ENCODE measurements at places on chromosomes 16 and 17.

DNA sequence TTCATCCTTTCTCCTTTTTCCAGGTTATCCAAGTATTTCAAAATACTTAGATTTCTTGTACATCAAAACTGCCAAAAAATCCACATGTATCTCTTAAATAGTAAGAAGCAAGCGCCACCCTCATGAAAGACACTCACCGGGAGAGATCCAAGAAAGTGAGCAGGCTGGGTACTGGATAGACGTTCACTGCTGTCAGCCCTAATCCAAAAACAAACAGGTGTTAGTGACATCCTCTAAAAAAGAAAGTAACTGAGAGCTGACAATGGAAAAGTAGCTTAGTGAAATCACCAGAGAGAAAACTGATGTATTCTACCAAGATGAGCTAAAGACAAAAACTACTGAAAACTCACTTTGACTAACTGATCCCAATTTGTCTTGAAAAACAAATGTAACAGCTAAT, 46.1 kb downstream of the MARVELD3 start:
- no peak for DNase-seq

GRCh38 chr16:62700426-62701294, 664.4 kb upstream of the CDH8 start:
- no peak for DNase-seq

DNA sequence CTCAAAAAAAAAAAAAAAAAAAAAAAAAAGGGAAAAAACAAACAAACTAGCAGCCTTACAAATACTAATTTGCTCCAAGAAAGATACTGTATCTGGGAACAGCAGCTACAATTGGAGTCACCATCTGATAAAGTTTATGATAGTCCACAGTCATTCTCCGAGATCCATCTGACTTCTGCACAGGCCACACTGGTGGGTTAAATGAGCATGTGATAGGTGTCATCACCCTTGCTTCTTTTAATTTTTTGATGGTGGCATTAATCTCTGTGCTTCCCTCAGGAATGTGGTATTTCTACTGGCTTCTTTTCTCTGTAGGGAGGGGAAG, 49.6 kb downstream of the BCL7C start:
- no peak for DNase-seq

DNA sequence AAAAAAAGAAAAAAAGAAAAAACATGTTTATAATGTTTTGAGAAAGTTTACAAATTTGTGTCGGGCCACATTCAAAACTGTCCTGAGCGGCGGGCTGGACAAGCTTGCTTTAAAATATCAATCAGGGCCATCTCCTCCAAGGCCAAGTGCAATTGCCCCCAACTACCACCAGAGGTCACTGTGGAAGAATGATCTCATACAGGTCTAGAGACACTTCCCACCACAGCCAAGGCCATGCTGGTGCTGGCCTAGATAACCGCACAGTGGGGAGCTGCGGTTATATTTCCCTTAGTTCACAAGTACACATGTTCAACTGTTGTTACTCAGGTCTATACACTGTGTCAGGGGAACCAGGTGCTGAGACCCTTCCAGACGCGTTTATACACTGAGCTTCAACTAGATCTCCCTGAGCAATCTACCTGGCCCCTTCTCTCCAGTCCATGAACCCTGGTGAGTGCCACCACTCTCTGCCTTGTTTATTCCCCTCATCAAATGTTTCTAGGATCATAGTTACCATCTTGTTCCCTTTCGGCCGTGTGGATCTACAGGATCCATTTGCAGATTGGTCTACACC, 83.8 kb upstream of the CCL2 start:
- peak; percentile 54 for DNase-seq

DNA sequence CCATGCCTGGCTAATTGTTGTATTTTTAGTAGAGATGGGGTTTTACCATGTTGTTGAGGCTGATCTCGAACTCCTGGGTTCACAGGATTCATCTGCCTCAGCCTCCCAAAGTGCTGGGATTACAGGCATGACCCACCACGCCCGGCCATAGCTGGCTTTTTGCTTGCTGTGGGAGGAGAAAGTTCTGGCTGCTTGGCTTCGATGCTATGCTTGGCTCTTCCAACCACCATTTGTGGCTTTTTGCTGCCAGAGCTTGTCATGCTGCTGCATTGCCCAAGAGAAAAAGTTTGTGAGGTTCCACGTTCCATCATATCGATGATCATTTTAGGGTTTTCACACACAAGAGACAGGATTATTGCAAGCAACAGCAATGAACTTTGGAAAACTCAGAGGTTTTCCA, 16.2 kb downstream of the BMERB1 start:
- no peak for DNase-seq

DNA sequence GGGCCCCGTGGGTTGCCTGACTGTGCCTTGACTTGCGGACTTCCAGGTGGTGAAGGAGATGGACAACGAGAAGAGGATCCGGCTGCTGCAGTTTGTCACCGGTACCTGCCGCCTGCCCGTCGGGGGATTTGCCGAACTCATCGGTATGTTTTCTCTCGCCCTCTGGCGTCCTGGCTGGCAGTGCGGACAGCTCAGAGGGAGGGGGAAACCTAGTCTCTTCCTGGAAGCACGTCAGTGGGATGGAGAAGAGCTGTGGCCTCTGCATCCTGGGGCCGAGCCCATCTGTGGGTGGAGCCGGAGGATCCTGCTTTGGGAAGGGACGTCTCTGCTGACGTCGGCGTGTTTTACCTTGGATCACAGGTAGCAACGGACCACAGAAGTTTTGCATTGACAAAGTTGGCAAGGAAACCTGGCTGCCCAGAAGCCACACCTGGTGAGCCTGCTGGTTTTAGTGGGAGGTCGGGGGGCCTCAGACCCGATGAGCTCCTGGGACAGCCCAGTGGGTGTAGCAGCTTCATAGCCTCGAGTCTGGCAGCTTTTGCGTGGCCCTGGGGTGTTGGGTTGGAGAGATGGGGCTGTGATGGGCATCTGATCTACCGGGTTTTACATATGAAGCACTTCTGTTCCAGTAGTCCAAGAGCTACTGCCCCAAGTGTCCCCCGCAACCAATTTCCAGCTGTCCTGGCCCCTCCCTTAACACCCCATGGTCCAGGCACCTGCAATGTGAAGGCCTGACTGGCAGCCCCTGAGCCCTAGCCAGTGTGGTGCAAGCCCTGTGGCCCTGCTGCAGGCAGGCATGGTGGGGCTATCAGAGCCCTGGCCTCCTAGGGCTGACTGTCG, 11.9 kb upstream of the CLEC18A start:
- DNase-seq = no peak

- DNase-seq = no peak
These were observed 14.3 kb downstream of the MBTD1 start for GRCh38 chr17:51245535-51245934.

GRCh38 chr16:79847101-79847500, 246.6 kb upstream of the MAF start:
- no peak for DNase-seq

DNA sequence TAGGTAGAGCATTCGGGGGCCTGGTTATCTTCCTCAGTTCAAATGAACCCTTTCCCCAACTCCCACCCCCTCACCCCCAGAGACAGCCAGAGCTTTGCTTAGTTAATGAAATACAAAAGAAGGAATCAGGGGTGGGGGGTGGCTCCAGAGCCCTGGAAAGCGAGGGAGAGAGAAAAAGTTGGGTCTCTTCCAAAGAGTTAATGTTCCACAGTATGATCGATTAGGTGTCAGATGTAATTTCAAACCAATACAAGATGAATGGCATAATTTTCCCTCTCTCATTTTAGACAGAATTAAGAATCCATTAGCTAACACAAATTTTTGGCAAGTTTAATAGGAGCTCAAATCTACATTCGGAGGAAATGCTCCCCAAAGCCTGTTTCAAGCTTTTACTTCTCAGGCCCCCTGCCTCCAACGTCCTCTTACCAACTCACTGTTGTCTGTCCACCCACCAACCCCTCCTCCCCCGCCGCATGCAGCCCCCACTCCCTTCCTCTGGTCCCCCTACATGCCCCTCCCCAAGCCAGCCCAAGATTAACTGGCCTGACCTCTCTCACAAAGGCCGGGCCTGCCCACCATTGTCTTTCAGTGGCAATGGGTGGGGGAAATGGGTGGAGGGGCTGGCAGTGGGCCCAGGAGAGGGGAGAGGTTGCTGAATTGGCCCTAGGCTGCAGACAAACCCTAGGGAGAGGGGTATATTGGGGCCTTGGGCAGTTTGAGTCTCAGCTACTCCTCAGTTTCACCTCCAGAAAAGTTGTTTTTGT, 28.2 kb downstream of the NEUROD2 start:
- peak; percentile 45 for DNase-seq

- DNase-seq = no peak
These were observed 3.6 kb downstream of the NRN1L start for GRCh38 chr16:67888331-67888730.

GRCh38 chr16:72637306-72637705, 410.6 kb downstream of the ZFHX3 start:
- DNase-seq = no peak

DNA sequence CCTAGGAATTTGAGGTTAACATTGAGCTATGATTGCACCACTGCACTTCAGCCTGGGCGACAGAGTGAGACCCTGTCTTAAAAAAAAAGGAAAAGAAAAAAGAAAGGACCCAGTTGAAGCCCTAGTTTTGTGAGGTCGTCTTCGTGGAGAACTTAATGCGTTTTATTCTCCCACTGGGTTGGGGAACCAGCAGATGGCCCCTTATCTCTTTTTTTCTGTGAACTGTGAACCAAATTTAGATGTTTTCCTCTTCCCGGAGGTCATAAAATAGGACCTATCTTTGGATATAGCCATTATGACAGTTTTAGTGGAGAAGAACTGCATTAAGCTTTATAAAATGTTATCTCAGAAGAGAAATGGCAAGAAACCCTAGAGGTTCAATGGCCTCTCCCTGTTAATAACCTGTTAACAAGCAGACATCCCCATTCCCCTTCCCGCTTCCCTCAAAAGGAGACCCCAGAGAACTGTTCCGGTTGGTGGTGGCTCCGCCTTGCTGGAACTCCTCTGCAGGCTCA, 23.5 kb downstream of the KIAA0513 start:
- no peak for DNase-seq

DNA sequence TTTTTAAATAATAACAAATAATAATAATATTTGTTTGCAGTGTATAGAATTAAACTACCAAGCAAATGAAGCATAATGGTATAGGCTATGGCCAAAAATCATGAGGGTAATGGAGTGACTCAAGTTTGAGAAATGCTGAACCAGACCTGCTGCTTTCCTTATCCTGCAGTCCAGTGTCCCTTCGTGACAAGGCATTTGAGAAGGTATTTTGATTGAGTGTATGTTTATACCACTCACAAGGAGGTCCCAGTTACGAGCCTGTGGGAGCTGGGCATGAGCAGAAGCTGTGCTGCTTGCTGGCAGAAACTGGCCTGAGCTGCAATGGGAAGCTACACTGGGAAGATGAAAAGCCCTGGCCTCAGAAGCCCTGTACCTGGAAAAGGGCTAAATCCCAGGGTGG, 50.3 kb downstream of the GNAO1 start:
- DNase-seq = no peak

GRCh38 chr17:31433811-31434726, 42.6 kb downstream of the RAB11FIP4 start:
- DNase-seq = no peak

DNA sequence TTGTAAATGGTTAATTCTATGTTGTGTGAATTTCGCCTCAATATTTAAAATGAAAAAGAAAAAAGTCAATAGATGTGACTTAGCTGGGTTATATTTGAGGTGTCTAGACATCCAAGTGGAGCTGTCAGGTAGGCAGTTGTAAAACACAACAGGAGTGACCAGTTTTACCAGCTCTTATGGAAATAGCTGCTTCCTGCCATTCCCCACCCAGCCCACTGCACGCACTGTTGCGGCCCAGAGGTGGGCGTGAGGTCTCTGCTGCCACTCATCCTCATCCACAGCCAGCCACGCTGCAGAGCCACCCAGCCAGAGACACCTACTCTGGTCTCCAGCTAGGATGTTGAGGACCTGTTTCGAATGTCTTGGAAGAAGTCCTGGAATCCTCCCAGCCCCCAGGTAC, 3.4 kb upstream of the CARD14 start:
- no peak for DNase-seq

DNA sequence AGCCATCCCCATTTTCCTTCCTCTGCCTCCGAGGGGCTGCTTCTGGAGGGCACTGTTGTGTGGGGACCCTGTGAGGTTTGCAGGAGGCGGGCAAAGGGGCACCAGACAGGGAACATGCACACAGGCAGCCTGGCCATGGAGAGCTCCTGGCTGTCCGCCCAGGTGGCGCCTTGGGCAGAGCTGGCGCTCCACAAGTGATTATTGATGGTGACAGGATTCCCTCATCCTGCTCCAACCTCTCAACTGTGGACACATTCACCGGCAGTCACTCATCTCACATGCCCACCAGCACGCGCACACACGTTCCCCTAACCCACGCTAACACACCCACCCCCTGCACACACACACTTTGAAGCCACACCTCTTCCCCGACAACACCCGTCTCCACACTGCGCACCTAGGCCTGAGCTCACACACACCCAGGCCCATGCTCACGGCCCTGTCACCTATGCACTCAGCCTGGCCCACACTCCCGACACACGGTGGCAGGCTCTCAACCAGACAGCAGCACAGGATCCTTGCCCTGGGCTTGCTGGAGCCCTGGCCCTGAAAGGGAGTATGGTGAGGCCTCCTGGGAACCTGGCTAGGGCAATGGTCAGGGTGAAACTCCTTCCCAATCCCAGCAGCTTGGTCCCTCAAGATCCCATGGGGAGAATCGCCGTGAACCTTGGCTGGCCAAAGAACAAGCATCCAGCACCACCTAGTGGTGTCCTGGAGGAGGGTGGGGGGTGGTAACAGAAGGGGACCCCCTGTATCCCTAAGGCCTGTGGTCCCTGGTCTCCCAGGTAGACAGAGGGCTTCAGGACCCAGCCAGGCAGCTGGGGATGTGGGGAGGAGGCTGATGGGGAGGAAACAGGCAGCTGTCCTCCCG, 3.6 kb downstream of the PNMT start:
- DNase-seq = peak; percentile 39

DNA sequence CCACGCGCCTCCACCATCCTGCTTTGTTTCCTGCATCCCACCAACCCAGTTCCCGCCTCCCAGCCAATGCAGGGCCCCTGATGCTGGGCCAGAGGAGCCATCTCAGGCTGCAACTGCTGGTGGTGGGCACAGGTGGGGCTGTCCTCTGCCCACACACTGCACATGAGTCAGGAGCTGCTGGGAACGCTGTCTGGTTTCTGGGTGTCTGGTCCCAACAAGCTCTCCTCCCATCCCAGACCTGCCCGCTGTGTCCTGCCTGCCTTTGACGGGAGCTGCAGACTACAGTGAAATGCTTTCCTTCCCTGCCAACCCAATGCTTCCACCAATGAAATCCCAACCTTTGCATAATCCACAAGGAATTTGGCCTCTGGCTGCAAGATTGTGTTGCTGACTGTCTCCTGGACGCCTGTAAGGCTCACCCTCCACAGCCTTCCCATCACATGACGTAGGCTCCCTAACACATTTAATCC, 98.9 kb downstream of the N4BP1 start:
- no peak for DNase-seq

GRCh38 chr17:9470171-9470570, 105.4 kb downstream of the STX8 start:
- DNase-seq = no peak

DNA sequence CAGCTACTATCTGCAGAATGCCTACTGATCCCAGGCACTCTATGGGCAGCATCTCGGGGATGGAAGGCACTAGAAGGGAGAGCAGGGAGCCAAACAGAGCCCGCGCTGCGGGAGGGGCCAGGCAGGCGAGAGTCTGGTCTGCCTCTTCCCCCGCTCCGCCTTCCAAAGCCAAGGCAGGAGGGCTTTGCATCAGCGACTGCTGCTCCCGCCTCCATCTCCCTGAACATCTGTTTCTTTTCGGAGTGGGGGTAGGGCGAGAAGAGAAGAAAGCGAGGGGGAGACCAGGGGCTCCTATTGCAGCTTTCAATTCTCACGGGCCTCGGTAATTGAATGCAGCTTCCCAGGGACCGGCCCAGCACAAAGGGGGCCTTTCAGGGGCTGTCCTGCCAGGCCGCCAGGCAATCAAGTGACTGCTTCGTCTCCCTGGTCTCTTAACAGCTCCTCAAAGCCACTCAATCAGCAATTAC, 31.4 kb upstream of the CDC42EP4 start:
- peak; percentile 19 for DNase-seq

Data from NCI-H1417 (cell line).